ENCODE measurements at places on chromosomes 3 and 15.

DNA sequence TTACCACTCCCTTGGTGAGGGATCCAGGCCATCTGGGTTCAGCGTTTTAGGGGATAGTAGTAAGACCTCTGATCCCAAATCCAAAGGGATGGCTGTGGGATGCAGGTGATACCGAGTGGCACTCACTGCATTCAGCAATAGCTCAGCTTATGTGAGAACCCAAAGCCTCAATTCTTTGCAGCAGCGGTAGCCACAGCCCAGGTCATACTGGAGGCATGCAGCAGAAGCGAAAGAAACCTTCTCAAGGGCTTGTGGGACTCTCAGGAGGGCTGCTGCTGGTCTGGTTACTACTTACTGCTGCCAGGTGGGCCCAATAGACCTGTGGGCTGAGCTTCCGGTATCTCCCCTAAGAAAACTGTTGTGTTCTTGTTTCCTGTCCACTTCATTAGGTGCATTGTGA is 38.0 kb downstream of the CHCHD6 start:
- no peak for DNase-seq

DNA sequence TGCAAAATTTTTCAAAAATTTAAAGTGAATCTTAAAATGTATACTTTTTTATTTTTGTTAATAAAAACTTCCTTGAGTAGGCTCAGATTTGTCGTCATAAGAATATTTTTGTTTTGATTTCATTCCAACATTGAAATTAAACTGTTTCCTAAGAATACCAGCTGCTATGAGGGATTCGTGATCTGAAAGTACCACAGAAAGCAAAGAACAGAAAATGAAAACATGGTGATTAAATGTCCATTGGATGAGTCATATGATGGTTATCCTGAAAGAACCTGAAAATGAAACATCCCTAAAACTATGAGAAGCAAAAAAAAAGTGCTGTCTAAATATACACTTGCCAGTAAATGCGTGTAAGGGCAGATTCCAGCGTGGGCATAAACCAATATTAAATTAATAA is 143.8 kb downstream of the GMNC start:
- DNase-seq, result peak; percentile 48

DNA sequence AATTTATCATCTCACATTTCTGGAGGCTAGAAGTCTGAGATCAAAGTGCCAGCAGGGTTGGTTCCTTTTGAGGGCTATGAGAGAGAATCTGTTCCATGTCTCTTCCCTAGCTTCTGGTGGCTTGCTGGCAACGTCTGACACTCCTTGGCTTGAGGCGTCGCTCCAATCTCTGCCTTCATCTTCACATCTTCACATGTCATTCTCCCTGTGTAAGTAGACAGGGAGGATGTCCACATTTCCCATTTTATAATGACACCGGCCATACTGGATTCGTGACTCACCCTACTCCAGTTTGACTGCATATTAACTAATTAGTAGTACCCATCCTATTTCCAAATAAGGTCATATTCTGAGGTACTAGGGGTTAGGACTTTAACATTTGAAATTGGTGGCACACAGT is 17.5 kb upstream of the ARHGAP31 start:
- no peak for DNase-seq

GRCh38 chr3:178456621-178457285 is 79.5 kb upstream of the KCNMB2 start:
- DNase-seq, result no peak

DNA sequence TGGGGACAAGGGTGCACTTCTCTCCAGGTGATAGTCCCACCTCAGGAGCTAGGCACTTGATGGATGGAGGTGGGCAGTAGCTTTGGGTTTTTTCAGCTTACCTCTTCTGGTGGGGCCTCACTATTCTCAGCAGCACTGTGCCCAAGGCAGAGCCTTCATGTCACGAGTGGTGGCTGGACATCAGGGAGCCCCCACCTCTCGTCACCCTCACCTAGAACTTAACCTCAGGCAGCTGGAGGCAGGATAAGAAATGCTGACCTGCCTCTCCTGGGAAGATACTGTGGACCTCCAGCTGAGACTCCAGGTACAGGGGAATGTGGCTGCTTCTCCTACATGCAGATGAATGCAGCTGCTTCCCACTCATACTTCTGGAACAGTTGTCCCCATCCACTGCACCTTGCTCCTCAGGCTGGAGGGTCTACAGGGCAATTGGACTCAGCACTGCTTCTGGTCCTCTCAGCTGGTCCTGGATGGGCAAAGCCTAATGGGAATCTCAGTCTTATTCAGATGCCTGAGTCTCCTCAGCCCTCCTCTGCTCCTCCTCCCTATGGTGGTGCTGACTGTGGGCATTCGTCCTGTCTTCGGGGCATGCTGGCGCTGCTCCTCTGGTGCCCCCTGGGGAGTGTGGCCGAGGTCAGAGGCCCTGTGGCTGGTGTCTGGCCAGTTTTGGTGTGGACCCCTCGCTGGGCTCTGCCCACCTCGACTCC is 129.9 kb downstream of the KLF13 start:
- no peak for DNase-seq

DNA sequence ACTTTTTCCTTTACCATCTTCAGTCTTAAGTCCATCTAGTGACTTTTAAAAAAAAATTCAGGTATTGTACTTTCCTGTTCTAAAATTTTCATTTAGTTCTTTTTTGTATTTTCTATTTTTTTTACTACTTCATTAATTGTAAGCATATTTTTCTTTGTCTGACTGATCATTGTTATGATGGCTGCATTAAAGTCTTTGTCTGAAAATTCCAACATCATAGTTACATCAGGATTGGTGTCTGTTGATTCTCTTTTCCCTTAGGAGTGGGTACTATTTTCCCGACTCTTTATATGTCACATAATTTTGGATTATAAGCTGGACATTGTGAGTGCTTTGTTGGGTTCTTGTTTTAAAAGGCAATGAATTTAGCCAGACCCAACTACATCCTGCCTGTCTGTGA is 34.9 kb upstream of the POLR2M start:
- DNase-seq, result no peak

- no peak for DNase-seq
Measured at GRCh38 chr3:124064050-124064449, 72.1 kb upstream of the ROPN1 start.

GRCh38 chr15:65877749-65878148 is 8.5 kb downstream of the RAB11A start:
- no peak for DNase-seq

DNA sequence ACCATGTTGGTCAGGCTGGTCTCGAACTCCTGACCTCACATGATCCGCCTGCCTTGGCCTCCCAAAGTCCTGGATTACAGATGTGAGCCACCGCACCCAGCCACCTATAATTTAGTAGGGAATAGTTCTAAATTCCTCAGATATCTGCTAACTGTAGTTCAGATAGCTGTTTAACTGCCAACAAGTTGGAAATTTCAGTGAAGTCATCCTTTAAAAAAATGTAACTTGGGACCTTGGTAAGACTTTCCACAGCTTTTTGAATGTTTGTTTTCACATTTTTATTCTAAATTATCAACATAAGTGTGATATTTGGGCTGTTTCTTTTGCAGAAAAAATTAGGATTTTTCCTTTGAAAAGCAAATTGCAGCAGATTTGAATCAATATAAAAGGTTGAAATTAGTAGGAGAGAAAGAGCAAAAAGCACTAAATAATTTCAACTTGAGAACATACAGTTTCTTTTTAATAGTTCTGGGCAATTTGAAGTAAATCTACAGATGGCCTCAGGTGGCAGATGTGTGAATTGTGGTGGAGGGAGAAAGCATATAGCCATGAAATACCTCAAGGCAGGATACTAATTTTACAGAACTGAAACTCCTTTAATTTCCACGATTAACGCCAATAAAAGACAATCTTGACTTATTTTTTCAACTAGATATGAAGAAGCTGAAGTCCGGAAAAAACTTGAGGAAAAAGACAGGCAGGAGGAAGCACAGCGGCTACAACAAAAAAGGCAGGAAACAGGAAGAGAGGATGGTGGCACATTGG is 34.3 kb downstream of the USP8 start:
- DNase-seq, result no peak

DNA sequence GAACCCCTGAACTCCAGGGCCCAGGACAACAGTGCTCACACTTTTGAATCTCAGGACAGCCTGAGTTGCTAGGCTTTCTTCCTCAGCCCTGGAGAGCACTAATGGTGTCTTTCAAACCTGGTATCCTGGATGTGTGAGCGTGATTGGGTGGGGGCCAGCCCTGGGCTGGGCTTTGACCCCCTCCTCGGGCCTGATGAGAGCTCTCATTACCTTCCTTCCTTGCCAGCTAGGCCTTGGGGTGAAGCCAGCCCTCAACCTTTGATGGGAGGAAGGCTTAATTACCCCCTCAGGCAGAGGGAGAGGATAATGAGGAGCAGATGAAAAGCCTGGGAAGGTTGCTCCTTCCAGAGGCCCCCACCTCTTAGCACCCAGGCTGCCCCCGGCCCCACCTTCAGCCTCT is 31.1 kb upstream of the INSYN1 start:
- no peak for DNase-seq

- peak; percentile 43 for DNase-seq
Measured at GRCh38 chr3:2765002-2765579, 345.1 kb downstream of the IL5RA start.

GRCh38 chr15:50181201-50181968 is 611 bp upstream of the SLC27A2 start:
- DNase-seq, result no peak

DNA sequence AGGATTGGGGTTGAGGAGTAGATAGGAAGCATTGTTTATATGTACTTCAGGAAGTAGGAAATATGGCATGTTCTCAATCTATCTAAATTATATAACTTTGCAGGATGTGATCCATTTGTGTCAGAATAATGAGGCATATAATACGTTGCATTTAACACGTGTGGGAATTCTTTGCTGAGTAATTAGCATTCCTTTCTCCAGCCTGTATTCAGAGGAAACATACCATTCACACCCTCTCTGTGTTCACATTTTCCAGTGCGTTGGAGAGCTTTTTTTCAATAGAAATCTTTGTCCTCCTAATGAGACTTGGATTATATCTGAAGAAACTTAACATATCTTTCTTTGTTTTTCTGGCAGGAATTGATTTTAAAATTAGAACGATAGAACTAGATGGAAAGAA is 33.0 kb upstream of the APH1B start:
- DNase-seq, result peak; percentile 21

Measured in MCF 10A (cell line).